Activated T-helper 1 cell treated with anti-CD3 and anti-CD28 coated beads, Interleukin-12 subunit alpha, Interleukin-12 subunit beta, Interleukin-2, Interleukin-4 antibody, amounts not matched to agents 30 ng/mL and 10 ng/mL and 1 ng/mL, durations not matched to agents 14 hours and 24 hours and 36 hours (primary cell): ENCODE measurements at places on chromosomes 3 and 15. TPM values are rescaled to one million over a fixed set of nuclear protein-coding genes. Genes with fewer than 3 reads are reported as not detected.

DNA sequence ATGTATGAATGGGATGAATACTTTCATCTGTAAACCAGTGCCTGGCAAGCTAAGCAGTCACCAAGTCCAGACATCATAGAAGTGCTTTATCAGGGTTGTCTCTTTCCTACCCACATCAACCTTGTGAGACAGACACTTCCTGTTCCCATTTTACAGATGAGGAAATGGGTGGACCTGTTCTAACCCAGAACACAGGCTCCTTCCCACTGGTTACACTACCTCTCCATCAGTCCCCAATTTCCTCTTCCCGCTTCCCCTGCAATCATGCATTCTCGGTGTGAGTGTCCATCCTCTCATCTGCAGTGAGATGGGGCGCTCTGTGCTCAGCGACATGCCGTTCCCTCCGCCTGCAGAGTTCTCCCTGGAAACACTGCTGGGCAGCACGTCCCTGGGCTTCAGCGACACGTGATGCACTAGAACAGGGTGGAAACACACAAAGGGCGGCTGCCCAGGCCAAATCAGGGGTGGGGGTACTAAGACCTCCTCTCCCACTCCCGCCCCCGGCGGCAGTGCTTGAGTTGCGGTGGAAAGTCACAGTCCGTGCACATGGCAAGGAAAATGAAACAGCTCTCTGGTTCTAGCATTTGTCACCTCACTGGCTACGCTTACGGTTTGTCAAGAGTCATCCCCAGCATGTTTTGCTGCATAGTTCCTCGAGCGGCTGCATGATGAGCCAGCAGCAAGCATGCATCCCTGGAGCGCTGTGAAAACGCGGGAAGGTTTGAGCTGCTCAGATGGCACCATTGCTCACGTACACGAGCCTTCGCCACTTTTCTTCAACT is 201.1 kb downstream of the ADAMTS17 start:
- DNase-seq = no peak

- DNase-seq = no peak
Observed at GRCh38 chr3:86382556-86382955, 608.4 kb downstream of the VGLL3 start.

DNA sequence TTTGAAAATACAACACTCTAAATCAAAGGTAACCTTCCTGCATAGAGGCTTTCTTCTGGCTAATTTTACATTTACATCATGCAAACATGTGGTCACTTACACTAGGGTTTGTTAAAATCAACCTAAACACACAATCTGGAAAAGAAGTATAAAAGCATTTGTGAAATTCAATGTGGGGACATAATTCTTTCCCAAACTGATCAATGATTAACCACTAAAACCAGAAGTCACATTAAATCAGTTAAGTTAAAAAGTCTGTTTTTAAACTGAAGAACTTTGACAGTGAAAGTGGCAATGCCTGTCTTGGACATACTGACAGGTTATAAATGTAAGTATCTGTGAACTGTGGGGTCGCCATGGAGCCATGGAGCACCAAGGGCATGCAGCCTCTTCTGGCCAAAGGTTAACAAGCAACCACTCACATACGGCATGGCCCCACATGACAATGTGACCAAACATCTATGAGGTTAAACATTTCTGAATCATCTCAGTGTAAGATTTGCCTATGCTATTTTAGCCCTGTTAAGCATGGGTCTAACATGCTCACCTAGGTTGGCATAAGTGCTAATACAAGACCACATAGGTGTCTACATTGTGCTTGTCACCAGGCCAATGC is 278.2 kb downstream of the CTNNB1 start:
- no peak for DNase-seq

- DNase-seq = no peak
Observed at GRCh38 chr3:72405943-72406566, 442.2 kb downstream of the SHQ1 start.

DNA sequence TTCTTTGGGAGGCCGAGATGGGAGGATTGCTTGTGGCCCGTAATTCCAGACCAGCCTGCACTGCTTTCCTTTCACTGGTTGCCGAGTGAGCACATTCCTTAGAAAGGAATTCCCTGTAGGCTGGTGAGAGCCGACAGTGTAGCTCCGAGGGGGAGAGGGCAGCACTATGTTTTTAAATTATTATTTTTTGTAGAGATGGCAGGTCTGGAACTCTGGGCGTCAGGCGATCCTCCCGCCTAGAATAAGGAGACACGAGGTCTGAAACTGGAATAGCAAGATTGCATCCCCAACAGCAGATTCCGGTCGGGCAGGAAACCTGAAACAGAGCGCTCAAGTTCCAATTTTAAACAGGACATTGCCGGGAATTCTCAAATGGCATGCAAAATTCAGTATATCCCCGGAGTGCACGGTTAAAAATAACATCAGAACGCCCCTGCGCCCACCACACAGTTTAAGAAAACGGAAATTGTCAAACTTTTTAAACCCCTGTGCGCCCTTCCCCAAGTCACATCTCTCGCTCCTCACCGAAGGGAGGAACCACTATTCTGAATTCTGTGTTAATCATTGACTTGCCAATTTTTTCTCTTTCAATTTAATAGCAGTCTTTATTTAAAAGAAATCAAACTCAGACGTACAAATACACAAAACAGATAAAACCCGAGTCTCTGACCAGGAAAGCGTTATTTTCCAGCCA is 643 bp upstream of the RNU5B-1 start:
- no peak for DNase-seq

DNA sequence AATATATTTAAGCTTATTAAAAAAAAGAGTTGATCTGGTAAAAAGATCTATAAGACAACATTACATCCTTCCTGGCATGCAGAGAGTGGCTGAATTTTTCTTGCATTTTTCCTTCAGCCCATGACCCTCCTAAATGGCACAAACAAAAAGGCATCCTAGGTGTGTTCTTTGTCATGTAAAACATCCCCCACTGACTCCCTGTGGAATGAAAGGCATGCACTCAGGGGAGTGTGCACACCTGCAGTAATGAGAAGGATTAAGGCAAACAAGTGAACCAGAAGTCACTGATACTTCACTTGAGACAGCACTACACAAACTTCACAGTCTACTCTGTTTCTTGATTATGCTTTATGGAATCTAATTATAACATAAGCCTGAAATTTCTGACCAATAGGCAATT is 195.0 kb downstream of the RBMS3 start:
- DNase-seq = no peak

GRCh38 chr15:27854601-27855000 is 244.5 kb downstream of the OCA2 start:
- DNase-seq = no peak

- DNase-seq = no peak
Observed at GRCh38 chr15:77622934-77623754, 9.6 kb downstream of the LINGO1 start.

- no peak for DNase-seq
Observed at GRCh38 chr15:48510976-48511375, 134.5 kb downstream of the FBN1 start.

GRCh38 chr3:9402410-9403228 is 5.2 kb downstream of the SETD5 start:
- DNase-seq = no peak

GRCh38 chr3:37574177-37574943 is 287.3 kb upstream of the CTDSPL start:
- no peak for DNase-seq

- DNase-seq = no peak
Observed at GRCh38 chr3:56157693-56158362, 310.4 kb downstream of the ERC2 start.

GRCh38 chr3:82413171-82413570 is 651.7 kb upstream of the GBE1 start:
- DNase-seq = no peak

DNA sequence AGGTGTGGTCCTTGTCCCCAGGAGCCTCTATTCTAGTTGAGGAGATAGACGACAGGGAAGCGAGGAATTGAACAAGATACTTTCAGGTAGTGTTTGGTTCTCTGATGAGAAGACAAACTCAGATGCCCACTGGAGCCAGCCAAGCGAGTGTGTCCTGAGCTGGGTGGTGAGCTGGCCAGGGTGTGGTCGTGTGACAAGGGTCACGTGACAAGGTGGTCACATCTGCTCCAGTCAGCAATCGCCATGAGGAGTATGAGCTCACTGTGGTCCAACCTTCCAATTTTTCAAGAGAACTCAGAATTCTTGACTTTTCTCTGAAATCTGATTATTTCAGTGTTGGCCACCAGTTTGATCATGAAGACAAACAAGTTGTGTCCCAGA is 39.5 kb downstream of the SLC6A6 start:
- DNase-seq = no peak

DNA sequence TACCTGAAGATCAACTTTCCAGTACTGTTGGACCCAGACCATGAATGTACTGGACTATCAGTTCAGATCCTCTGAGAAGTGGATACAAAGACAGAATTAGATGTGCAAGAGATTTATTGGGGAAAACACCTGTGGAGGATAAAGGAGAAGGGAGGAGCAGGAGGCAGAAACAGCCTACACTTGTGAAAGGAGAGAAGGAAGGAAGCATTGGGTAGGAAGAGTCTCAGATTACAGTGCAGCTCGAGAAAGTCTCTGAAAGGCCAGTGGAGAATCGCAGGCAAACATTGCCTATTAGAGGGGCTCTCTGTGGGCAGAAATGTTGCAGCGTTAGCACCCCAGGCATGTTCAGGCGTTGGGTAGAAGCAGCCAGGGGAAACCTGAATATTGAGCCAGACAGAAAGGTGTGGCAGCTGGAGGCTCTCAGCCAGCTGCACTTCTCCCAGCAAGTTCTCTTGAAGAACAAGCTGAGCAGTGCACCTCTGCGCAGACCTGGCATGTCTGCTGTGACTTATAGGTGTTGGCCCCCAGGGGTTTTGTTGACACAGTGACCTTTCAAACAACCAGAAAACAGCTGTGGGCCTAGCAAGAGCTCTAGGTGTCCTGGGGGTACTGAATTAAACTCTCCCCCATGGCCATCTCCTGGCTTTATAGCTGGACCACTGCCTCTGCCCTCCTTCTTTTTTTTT is 7.0 kb downstream of the CHST14 start:
- DNase-seq = no peak

- no peak for DNase-seq
Observed at GRCh38 chr15:47983533-47983932, 137.3 kb upstream of the SLC24A5 start.

DNA sequence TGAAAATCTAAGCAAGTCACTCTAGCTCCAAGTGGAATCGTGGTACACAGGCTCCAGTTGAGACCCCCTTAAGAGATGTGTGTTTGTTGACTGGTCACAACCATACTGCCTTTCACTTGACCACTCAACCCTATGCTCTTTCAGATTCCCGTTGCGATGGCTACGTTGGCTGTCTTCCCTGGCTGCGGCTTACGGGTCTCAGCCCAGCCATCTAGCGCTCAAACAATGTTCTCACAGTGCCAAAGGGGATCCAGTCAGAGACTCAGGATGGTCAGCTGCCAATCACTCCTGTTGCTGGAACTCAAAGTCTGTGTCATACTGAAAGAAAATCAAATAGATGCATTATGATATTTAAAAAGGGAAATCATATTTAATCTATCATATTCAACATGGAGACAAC is 237.6 kb downstream of the ITPR1 start:
- no peak for DNase-seq

DNA sequence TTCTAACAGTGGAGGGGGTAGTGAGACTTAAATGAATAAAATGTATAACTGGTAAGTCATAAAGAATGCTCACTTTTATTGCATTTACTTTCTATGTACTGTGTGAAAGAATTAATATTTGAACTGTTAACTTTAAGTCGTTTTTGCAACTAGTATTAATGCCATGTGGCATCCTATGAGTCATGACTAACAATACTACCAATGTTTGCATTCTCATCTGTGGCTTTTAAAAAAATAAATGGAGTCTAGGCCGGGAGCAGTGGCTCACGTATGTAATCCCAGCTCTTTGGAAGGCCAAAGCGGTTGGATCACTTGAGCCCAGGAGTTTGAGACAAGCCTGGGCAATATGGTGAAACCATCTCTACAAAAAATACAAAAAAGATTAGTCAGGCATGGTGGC is 5.2 kb downstream of the C3orf49 start:
- DNase-seq = no peak

DNA sequence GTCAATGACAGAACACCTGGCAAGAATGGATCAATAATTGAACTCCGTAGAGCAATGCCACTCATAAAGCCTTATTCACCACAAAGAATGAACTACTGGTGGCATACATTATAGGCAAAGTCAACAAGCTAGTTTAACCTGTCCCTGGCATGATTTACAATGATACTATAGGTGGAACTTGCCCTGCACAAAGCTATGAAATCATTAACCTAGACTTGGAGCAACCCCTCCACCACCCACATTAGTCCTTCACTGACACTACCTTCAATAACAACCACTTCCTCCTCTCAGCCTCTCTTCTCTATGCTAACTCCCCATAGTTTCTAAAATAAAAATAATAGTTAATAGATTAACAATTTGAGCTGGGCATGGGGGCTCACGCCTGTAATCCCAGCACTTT is 54.4 kb downstream of the ACAP2 start:
- DNase-seq = no peak

- no peak for DNase-seq
Observed at GRCh38 chr3:161991901-161992540, 495.4 kb downstream of the OTOL1 start.

- DNase-seq = no peak
Observed at GRCh38 chr3:185387646-185388045, 24.7 kb downstream of the MAP3K13 start.

- DNase-seq = no peak
Observed at GRCh38 chr3:58534592-58535494, 2.1 kb downstream of the ACOX2 start.

The EPHA6 gene
- not detected in 2 replicates for total RNA-seq

The CD96 gene
- 79.1 and 79.7 TPM in 2 replicates for total RNA-seq

The SGO1 gene
- total RNA-seq = 17.8 and 18.3 TPM in 2 replicates

The HHLA2 gene
- 1.2 and 1.3 TPM in 2 replicates for total RNA-seq

The MUC20 gene
- 5.0 and 6.6 TPM in 2 replicates for total RNA-seq

The SLC22A13 gene
- 0.65 and 0.78 TPM in 2 replicates for total RNA-seq

The PYGO1 gene
- total RNA-seq = not detected in 2 replicates

The PIERCE2 gene
- total RNA-seq = not detected in 2 replicates

The ABHD14A gene
- total RNA-seq = 12.8 and 13.3 TPM in 2 replicates

The FBXW12 gene
- total RNA-seq = not detected in 2 replicates
